ENCODE measurements at places on chromosomes 11 and 22.

DNA sequence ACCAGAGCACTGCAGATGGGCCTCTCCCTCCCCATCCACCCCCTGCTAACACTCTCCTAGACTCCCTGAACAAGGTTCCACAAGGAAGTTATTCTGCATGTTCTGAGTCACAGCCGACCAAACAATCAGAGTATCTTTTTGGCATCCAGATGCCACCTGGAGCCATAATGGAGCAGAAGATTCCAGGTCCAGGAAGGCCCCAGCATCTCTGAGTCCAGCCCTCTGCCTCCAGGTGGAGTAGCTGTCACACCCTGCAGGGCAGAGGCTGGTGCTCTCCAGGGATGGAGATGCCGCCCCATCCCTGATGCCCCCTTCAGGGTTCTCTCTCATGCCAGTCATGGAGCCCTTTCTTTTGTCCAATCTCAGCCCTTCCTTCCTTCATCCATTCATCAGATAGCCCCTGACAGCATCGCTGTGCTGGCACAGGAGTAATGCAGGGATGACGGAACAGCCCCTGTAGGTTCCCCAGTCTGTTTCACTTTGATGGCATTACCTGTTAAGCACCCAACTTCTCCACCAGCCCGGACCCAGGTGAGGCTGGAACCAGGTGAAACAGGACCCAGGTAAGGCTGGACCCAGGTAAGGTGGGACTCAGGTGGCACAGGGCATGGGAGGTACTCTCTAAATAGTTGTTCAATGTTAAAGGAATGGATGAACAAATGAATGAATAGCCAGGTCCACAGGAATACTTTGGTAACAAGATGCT, 20.1 kb upstream of the TSKU start:
- no peak for DNase-seq

GRCh38 chr11:46761807-46762206, 42.8 kb downstream of the F2 start:
- no peak for DNase-seq

DNA sequence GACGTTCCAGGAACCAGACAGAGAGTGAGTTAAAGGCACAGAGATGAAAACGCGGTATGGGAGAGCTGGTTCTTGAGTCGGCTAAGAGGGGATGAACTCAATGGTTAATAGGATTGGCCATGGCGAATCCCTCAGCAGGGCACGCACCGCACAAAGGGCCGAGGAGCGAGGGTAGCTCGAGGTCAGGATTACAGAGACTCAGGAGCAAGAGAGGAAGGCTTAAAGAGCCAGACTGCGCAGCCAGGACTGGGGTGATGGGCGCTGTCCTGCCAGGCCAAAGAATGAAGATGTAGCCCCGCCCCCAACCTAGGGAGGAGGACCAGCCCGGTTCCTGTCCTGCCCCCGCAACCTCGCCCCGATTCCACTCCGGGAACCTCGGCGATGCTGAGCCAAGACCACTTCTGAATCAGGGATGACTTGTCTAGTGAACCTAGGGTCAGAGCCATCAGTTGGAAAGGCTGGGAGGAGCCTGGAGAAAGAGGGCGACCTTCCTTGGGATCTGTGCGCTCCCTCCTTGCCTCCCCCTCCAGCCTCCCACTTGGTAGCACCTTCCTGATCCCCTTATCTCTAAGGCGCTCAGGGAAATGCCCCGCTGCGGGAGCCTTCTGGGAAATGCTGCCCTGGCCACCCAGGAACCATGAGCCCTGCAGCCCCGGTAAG, at the start of gene PLEKHB1:
Gene PLEKHB1, plus strand, starts transcription at position 610 of the 660 bp plus-strand sequence. Its CDS starts 28 bp downstream, at position 638.
- no peak for DNase-seq

GRCh38 chr22:44488354-44488753, 9.7 kb downstream of the RTL6 start:
- no peak for DNase-seq

- DNase-seq = no peak
Observed at GRCh38 chr11:96486890-96487611, 97.2 kb downstream of the JRKL start.

GRCh38 chr11:19786644-19787043, 74.0 kb downstream of the NAV2 start:
- DNase-seq = no peak

Measured in kidney capillary endothelial cell (primary cell).